ENCODE measurements at places on chromosomes 5 and 9.

DNA sequence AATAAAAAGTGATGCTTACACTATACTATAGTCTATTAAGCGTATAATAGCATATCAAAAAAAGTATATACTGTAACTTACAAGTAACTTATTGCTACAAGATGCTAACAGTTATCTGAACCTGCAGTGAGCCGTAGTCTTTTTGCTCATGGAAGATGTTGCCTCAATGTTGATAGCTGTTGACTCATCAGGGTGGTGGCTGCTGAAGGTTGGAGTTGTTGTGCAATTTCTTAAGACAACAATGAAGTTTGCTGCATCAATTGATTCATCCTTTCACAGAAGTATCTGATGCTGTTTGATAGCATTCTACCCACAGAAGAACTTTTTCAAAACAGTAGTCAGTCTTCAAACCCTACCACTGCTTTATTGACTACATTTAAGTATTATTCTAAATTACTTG lies 7.8 kb upstream of the C9orf40 start:
- no peak for DNase-seq

DNA sequence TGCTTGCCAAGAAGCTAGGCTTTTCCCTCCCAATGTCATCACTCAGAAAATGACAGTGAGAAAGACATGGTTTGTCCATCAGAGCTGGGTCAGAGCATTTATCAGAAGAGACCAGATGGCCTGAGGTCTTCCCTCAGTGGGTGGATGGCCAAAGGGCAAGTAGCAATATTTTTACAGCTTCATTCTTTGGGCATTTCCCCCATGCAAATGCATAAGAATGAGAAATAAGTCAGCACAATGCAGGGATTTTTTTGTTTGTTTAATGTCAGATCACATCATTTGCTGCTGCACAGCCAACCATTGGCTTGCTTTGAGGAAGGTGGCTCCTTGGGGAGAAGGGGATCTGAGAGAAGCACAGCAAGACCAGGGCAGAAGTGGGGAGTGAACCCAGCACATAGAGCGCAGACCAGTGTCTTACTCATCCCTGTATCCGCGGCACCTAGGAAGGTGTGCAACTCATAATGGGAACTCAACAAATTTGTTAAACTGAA lies 209.6 kb downstream of the SEMA6A start:
- no peak for DNase-seq

DNA sequence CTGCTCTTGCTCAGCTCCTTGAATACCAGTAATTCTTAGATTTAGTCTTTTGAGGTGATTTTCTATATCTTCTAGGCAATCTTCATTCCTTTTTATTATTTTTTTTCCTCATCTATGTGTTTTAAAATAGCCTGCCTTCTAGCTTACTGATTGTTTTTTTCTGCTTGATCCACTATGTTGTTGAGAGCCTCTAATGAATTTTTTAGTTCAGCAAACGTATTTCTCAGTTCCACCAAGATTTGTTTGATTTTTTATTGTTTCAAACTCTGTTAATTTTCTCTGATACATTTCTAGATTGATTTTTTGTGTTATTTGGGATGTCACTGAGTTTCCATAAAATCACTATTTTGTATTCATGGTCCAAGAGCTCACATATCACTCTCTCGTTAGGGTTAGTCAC lies 9.5 kb downstream of the POLK start:
- no peak for DNase-seq

- peak; percentile 63 for DNase-seq
These were observed 31.3 kb downstream of the ADAMTS2 start for GRCh38 chr5:179313849-179314521.

DNA sequence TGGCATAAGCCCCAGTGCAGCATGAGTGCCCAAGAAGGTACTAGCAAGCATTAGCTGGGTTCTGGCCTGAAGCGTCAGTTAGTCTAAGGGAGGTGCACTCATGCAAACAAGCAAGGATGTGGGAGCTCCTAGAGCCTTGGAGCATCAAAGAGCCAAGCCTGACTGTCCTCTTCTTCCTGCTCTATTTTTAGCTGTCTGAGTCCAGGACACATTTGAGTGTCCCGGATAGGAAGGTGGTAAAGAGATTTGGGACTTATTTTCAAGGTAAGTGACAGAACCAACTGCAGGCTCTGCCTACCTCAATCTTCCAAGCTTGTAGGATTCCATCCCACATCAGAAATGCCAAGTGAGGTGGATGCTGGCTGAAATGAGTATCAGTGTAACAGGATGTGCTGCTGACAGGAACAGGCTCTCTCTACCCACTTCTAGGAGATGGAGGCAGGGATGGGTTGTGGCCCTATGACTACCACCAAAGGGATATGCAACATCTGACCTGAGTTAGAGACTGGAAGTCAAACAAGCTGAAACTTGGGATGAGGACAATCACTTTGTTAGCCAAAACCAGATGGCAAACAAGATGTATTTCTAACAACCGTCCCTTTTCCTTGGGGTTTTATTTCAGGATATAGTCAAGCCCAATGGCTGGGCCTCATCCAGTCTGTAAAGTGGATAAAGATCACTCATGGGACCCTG lies 15.1 kb downstream of the MACROH2A1 start:
- DNase-seq = no peak
